ENCODE measurements at places on chromosomes 5 and 9.

- DNase-seq: no peak
Measured at GRCh38 chr9:92342825-92343488, 17.2 kb downstream of the CENPP start.

GRCh38 chr5:8628521-8628920, 759.6 kb downstream of the MTRR start:
- no peak for DNase-seq

DNA sequence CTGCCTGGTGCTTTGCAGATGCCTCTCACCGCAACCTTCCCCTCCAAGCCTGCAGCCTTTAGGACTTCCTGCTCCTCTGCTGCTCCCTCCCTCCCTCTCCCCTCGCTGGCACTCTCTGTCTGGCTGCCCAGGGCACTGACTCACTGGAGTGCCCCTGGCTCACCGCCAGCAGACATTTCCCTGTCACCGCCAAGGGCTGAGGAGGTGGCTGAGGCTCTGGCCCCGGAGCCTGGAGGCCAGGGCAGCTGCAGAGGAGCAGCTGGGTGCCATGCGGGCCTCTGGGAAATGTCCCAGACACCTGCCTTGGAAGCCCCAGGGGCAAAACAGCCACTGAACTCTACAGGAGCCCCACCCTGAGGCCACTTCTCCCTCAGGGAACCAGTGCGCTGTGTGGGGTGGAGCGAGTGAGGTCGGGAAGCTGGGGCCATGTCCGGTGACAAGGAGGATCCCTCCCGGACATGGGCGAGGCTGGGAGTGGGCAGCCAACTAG, 53.4 kb downstream of the TENT4A start:
- DNase-seq: peak; percentile 9

DNA sequence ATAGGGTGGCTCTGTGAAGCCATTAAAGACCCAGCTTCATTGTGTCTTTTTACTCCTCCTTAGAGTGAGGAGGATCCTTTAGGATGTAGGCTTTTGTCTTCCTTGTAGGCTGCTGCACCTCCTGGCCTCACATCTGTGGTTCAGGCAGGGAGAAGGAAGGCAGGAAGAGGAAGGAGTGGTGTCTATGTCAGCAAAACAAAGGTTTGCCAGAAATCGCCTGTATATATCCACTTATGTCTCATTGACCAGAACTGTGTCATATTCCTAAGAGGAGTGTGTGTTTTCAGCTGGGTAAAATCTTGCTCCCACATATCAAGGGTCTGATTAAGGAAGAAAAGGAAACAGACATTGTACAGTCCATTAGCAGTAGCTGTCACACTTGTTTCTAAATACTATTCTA, 213.8 kb downstream of the ARHGAP26 start:
- no peak for DNase-seq

- DNase-seq: no peak
Measured at GRCh38 chr5:149779124-149779465, 49.0 kb downstream of the PPARGC1B start.

- DNase-seq: no peak
Measured at GRCh38 chr5:1127959-1128785, 16.3 kb upstream of the SLC12A7 start.

DNA sequence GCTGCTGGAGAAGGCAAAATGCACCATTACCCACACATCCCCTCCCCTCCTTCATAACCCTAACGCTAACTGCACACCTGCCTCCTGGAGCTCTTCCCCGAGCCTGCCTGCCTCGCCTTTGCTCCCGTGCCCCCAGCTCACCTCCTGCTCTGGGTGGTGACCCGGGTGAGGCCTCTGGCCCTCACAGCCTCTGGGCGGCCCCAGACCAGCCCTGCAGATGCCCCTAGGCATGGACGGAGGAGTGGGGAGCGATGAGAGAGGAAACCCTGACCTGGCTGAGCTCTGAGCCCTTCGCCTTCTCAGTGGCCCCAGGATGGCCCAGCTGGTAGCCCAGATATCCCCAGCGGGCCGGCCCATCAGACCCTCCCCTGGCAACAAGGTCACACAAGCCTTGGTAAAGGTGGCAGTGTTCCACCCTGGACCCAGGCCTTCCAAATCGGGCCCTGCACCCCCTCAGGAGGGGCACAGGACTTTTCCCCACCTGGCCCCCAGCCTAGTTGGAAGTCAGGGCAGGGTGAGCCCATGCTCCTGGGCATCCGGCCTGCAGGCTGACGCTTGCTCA, 14.5 kb upstream of the CAMSAP1 start:
- DNase-seq: no peak

DNA sequence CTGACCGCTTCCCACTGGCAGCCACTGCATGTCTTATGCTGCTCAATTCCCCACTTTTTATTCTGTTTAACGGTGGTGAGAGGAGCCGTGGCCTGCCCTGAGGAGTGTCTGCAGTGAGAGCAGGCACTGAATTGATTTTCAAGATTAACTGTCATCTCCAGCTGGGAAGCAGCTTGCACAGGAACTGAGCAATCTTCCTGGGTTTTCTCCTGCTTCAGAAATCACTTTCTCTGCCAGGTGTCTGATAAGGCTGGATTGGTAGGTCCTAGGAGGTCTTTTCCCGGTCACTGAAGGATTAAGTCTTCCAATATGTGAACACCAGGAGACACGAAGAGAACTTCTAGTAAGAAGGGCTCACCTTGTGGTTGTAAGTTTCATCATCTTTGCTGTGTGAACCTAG, 181.1 kb upstream of the RAD23B start:
- DNase-seq: no peak

GRCh38 chr5:111792471-111793058, 35.6 kb upstream of the NREP start:
- DNase-seq: no peak

GRCh38 chr5:82285206-82285605, 7.1 kb upstream of the RPS23 start:
- DNase-seq: no peak

Measured in activated CD4-positive, alpha-beta T cell treated with anti-CD3 and anti-CD28 coated beads, Interleukin-2, amount 50 U/mL, for 1 hour (primary cell).